ENCODE measurements at places on chromosomes 3 and 15.

GRCh38 chr3:13282986-13283876 lies 136.9 kb downstream of the NUP210 start:
- DNase-seq = no peak

DNA sequence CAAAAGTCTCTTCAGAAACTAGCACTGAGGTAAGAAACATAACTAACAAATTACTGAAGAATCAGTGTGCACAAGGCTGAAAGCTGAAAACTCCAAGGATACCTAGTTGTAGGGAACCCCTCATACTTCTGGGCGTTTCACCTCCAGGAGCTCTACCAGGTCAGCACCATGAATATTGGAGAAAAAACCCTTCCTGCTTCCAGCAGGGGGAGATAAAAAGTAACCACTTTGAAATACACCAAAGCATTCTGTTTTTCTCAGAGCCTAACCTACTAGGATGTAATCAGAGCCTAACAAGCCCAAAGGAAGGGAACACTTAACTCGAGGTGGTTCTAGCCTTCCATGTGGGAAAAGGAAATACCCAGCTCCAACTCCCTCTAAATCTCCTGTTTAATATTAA lies 175.8 kb upstream of the MME start:
- DNase-seq = no peak

GRCh38 chr3:126914226-126914625 lies 68.7 kb upstream of the PLXNA1 start:
- no peak for DNase-seq

DNA sequence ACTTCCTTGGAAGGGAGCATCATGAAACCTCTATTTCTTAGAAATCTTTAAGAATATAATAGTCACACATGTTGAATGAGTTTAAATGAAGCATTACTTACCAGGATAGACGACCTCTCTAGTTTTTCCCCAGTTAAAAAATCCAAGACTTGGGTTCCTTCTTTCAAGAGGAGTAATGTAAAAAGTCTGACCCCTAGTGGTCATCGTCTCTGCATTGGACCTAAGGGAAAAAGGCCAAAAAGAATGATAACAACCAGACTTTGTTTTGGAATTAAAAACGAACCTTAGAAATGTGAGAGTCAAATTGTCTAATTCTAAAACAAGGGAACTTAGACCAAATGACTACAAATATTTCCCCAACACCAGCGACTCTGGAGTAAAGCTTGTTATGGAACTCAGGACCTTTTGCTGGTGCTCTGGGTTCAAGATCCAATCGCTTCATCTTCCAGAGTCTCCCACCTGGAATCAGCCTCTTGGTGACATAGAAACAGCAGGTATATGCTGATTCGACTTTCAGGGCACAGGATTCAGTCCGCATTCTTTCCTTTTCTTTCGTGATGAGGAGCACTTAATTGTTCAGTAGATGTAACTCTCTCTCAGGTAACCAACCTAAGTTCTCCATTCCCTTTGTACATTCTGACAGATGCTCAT lies 214.8 kb upstream of the TPRG1 start:
- DNase-seq = no peak

- DNase-seq = no peak
These were observed 80.4 kb downstream of the TRANK1 start for GRCh38 chr3:36864180-36865053.

- no peak for DNase-seq
These were observed 784 bp upstream of the CISH start for GRCh38 chr3:50612234-50612882.

GRCh38 chr3:184186184-184186901 lies at the start of gene ABCF3:
Gene ABCF3, plus strand, starts transcription at chr3:184186199. Its CDS starts 9 bp downstream, at chr3:184186208.
- DNase-seq = no peak

DNA sequence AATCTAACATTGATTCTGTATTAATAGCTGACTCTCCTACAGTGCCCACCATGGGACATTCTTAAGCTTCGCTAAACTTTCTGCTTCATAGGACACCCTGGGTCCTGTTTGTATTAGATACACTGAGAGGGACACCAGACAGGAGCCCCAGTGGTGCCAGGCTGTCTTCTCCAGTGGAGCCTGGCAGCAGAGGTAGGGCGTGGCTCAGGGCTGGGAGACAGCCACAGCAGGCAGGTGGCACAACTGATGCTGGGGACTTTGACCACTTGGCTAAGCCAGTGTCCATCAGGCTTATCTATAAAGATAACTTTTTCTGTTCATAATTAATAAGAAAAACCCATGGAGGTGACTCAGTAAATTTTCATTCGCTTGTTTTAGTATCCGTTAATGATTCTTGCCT lies 21.8 kb downstream of the NIPA1 start:
- DNase-seq = no peak

- peak; percentile 82 for DNase-seq
These were observed at the start of gene TKT for GRCh38 chr3:53255775-53256703. Gene TKT, minus strand, starts transcription at chr3:53256022. Its CDS starts 80 bp downstream, at chr3:53255942.

DNA sequence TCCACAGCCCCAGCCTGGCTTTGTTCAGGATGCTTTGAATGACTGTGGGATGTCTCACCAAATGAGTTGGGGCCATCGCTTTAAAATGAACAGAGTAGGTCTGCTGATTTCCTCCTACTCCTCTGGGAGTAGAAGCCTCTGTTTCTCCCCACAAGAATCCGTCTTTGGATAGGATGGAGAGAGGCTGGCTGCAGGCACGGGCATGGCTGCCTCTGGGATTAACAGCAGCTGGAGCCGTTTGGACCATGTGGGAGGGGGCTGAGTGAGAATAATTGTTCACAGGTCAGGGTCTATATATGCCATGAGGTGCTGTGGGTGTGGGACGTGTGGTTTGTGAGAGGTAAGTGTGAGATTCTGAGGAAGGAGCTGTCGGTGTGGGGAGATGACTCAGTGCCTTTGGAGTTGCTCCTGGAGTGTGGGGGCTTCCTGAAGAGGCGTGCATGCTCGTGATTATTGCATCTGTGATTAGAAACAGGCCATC lies 48.0 kb upstream of the APEH start:
- no peak for DNase-seq
